Stimulated activated CD4-positive, alpha-beta T cell treated with anti-CD3 and anti-CD28 coated beads, Interleukin-1b, Interleukin-23, amount 100 ng/mL, for 1 hour (primary cell): ENCODE measurements at places on chromosomes 1 and 21.

DNA sequence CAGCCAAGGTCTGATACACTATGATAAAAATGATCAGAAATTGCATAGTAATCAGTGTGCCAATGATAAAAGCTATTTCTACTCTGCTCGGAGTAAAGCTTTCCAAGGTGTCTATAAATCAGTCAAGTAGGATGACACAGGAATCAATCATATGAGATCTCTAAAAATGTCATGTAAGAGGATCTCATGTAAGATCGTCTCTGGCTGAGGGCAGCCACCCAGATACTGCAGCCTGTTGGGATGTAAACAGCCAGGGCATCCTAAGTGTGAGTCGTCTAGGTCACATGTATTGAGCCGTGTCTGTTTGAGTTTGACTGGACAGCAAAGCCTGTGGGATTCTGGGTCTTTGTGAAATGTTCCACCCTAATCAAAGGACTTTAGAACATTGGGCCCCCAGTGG is 2.8 kb upstream of the TEX35 start:
- no peak for DNase-seq

GRCh38 chr1:93036672-93037071 is 42.4 kb upstream of the MTF2 start:
- no peak for DNase-seq

DNA sequence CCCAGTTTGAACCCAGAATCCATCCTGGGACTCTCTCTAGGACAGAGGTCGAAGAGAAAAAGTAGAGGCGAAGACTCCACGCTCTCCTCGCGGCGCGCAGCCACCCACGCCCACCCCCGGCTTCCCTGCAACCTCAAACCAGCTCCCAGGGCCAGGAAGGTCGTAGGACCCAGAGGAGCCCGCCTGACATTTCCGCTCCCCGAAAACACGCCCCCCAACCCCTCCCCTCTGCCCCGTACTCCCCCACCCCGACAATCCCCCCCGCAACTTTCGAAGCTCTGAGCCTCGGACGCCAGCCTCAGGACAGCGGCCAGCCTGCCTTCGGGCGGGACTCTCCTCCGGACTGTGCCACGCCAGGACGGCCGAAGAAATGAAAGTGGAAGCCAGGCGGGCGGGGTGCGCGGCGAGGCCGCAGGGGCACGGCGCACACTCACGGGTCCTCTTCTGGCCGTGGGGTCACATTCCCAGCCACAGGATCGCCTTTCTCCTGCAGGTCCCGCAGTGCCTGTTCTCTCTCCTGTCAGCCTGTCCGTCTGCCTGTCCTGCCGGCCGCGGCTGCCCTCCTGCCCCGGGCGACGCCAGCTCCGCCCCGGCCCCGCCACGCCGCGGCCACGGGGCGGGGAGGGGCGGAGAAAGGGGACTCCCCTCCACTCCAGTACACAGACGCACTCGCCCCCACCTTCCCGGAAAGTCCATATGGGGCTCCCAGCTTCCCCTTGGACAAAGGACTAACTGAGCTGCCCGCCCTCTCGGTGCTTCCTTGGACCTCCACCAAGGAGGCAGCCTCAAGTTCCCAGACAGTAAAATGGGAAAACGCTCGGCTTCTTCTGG is at the start of gene MOB3C:
MOB3C (minus strand) TSS at position 535 of the 831 bp plus-strand sequence. CDS start 3,490 bp downstream, outside the sequence.
- DNase-seq, result peak; percentile 45

GRCh38 chr1:202579806-202580205 is 130.4 kb downstream of the SYT2 start:
- DNase-seq, result no peak

- no peak for DNase-seq
These were observed 3.4 kb downstream of the NLRP3 start for GRCh38 chr1:247419336-247419735.

DNA sequence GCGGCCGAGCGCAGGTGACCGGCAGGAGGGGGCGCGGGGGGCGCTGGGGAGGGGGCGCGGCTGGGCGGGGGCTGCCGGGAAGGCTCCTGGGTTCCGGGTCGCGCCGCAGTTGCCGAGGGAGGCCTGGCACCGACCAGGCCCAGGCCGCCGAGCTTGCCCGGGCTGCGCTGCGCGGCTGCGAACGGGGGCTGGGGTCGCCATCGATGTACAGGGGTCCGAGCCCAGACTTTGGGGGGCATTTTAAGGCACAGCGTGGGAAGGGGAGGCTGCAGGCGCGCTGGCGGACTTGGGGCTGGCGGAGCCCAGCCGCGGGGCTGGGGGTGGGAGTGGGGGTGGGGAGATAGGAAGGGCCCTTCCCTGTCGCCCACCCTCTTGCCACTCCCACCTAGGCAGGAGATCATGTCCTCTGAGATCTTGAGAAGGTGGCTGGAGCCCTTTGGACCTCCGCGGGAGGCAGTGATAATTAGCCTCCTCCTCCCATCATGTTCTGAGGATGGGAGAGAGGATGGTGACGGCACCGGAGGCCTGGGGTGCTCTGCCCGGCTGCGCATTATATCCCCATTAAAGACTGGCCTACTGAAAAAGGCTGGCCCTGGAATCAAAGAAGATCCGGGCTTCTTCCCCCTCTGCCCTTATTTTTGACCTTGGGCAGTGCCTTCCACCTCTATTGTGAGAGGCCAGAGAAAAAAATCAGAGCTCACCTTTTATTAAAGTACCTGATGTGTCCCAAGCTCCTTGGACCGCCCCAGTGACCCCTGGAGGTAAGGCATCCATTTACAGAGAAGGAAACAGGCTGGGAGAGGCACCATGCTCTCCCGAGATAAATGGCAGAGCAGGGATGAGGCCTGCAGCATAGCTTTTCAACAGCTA is 497 bp downstream of the FBXO44 start:
- DNase-seq, result no peak

- DNase-seq, result no peak
These were observed 49.7 kb downstream of the AHDC1 start for GRCh38 chr1:27554293-27554692.

GRCh38 chr21:20999659-21000058 is 1.4 kb downstream of the NCAM2 start:
- no peak for DNase-seq

DNA sequence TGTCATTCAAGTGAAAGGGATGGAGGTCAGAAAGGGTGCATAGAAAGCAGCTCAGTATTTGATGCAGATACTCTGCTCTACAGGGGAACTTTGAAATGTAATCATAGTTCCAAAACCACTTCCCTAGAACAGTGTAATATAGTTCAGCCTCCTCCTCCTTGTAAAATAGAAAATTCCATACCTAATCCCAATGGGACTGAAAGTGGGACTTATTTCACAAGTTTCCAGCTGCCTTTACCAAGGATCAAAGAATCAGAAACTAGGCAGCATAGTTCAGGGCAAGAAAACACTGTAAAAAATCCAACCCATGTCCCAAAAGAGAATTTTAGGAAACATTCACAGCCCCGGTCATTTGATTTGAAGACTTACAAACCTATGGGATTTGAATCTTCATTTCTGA is 8.1 kb upstream of the TMCO2 start:
- no peak for DNase-seq

DNA sequence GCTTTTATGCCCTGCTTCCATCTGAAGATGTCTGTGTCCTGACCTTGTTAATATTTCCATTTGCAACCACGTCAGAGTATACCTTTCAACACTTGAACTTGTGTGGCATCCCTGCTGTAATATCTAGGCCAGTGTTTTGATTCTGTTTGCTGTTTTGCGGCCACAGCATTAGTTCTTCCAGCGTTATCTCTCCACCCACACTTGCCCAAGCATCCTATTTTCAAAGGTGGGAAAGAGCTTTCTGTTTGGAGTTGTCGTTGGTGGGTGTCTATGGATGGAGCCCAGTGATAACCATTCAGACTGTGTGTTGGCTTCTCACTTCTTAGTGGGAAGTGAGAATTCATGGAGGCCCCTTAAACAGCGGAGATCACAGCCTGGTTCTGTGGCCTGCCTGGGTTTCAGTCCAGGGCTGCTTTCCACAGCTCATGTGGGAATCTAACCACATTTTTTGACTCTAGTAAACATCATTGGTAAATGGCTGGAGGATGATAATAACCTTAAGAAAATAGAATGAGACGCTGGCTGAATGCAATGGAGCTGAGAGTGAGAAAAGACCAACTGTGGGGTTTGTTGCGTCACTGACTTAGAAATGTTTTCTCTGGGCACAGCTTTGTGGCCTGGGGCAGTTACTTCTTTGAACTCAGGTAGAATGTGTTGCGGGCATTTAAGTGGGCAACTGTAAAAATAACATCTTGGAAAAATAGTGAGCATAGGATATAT is 7.6 kb downstream of the TENT5C start:
- no peak for DNase-seq

- no peak for DNase-seq
These were observed 45.8 kb upstream of the CYP2J2 start for GRCh38 chr1:59972216-59972927.

DNA sequence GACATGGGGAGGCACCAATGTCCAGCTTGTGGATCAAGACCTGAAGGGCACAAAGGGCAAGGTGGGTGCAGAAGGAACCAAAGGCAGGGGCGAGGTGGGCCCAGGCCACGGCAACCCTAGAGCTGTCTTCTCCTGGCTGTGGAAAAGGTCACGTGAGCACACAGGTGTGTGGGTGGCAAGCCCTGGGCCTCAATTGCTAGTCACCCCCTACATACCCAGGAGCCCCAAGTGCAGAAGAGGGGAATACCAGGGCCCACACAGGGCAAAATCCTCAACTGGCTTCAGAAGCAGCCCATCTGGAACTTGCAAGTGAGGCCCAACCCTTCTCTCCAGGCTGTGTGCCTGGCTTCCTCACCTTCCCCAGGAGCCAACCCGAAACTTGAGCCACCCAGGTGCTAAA is 25.6 kb downstream of the ZBTB17 start:
- no peak for DNase-seq
